ENCODE measurements at places on chromosomes 1 and 21.

GRCh38 chr1:186183219-186183618 lies 191.8 kb downstream of the TPR start:
- DNase-seq, result no peak

- DNase-seq, result no peak
Measured at GRCh38 chr1:39990428-39990827, 35.5 kb downstream of the MFSD2A start.

- DNase-seq, result no peak
Measured at GRCh38 chr1:238176441-238176840, 285.7 kb upstream of the ZP4 start.

GRCh38 chr1:43313771-43314170 lies 13.0 kb downstream of the TIE1 start:
- no peak for DNase-seq

DNA sequence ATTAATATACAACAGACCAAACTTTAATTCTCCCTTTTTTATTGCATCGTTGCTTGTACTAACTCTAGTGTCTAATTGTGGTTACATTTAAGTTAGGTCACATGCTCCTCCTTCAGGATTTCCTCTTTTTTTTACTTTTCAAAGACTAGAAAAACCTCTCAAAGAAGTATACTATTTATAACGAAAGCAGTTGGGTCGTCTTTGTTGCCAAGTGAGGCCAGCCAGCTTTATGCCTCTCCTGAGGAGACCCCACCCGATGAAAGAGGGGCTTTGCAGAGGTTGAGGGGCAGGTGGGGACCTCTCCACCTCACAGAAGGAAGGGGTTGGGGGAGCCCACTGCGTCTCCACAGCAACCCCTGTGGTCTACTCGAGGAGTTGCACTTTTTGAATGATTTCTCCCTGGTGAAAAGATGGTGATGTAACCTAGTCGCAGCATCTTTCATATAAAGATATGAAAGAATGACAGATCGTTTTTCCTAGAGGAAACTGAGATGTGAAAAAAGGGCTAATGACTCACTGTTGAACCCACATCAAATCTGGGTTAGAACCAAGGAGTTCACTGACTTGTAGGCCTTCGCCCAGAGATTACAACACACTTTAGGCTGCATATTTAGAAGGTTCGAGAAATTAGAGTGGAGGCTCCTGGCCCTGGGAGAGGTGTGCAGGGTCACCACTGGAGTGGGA lies 6.4 kb downstream of the TGFB2 start:
- no peak for DNase-seq

DNA sequence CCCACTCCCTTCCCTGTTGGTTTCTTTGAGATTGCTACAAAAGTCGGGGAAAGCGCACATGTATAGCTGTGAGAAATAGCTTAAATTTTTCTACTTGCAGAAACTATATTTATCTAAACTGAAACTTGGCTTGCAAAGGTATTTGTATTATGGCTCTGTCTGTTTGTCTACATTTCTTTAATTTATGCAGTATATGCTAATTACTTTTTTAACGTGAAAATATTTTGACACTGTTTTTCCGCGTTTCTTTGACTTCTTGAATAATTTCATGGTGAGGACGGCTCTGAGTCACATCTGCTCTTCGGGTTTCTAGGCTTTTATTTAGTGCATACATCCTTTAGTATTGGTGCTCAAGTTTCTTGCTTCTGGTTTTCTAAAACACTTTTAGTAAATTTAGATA lies 182.1 kb upstream of the ZRANB2 start:
- no peak for DNase-seq

DNA sequence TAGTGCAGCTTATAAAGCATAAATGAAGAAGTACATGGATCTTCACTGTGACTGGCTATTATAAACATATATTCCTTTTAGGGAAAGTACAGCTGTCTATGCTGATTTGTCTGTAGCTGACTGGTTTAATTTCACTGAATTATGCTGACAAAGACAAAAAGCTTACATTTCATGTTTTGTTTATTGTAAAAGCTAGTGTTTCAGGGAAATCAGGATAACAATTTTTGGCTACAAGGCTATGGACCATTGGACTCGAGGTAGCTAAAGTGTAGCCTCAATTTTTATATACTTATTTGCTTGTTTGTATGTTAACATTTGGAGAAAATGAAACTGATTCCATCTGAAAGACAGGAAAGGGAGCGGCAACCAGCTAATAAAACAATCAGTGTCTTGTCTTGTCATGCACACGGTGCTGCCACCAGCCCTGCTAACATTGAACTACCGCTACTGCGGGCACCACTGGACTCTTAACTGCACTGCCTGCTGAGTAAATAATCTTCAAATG lies 480.2 kb downstream of the COL11A1 start:
- DNase-seq, result no peak

DNA sequence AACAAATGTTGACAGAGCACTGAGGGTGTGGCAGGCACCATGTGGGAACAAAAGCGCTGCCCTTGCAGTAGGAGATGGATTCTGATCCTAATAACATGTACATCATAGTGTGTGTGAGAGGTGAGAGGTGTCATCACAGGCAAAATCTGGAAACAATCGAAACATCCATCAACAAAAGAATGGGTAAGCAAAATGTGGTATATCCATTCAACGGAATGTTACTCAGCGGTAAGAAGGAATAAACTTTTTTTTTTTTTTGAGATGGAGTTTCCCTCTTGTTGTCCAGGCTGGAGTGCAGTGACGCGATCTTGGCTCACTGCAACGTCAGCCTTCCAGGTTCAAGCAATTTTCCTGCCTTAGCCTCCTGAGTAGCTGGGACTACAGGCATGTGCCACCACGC lies 112.3 kb downstream of the ACTL8 start:
- DNase-seq, result no peak

GRCh38 chr1:171973421-171973820 lies 132.1 kb downstream of the DNM3 start:
- no peak for DNase-seq

- no peak for DNase-seq
Measured at GRCh38 chr1:181251001-181251712, 162.7 kb downstream of the IER5 start.

- no peak for DNase-seq
Measured at GRCh38 chr1:4362314-4363044, 291.9 kb upstream of the AJAP1 start.

GRCh38 chr21:17118638-17119384 lies 394.0 kb upstream of the CXADR start:
- DNase-seq, result no peak

- DNase-seq, result no peak
Measured at GRCh38 chr1:44485229-44485933, 80.3 kb downstream of the RNF220 start.

- DNase-seq, result no peak
Measured at GRCh38 chr1:197268012-197268411, at the start of gene CRB1. Gene CRB1 (plus strand): TSS chr1:197268252. CDS start chr1:197268413, 161 bp downstream.

DNA sequence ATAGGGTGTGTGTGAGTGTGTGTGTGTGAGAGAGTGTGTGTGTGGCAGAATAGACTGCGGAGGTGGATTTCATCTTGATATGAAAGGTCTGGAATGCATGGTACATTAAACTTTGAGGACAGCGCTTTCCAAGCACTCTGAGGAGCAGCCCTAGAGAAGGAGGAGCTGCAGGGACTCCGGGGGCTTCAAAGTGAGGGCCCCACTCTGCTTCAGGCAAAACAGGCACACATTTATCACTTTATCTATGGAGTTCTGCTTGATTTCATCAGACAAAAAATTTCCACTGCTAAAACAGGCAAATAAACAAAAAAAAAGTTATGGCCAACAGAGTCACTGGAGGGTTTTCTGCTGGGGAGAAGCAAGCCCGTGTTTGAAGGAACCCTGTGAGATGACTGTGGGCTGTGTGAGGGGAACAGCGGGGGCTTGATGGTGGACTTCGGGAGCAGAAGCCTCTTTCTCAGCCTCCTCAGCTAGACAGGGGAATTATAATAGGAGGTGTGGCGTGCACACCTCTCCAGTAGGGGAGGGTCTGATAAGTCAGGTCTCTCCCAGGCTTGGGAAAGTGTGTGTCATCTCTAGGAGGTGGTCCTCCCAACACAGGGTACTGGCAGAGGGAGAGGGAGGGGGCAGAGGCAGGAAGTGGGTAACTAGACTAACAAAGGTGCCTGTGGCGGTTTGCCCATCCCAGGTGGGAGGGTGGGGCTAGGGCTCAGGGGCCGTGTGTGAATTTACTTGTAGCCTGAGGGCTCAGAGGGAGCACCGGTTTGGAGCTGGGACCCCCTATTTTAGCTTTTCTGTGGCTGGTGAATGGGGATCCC lies 18.3 kb upstream of the HDAC1 start:
- DNase-seq, result no peak

DNA sequence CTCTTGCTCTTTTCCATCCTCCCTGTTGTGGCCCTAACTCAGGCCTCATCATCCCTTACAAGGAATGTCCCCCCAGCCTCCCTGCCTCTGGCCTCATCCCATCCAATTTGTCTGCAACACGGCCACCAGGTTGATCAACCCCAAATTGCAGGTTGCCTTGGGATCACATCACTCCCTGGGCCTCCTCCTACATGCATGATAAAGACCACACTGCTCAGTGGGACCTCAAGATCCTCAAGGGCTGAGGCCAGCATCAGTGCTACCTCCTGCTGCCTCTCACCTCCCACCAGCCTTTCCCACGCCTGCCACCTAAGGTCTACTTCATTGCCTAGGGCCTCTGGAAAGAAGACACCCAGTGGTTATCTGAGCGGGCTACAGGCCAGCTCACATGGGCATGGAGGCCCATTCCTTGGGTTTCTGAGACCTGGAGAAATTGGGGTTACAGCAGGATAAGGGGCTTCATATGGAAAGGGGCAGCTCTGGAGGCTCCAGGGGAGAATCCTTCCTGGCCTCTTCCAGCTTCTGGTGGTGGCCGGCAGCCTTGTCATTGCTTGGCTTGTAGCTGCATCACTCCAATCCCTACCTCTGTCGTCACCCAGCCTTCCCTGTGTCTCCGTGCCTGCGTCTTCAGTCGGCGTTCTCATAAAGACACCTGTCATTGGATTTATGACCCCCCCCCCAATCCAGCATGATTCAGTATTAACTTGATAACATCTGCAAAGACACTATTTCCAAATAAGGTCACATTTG lies 60.5 kb downstream of the KLHDC7A start:
- DNase-seq, result no peak

DNA sequence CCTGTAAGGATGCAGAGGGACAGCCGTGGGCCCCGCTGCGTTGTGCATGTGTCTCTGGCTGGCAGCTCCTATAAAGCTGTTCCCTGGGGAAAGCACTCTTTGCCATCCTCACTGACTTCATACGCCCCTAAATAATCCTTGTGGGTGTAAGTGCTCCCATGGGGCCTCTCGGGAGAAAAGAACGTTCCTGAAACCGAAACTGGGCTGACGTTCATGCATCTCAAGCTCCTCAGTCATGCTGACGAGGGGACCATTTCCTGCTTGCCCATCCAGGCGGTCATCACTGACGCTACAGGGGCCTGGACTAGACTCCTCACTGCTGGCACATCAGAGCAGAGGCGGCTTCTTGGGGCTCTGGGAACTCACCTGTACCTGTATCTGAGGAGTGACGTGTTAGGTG lies 73.1 kb upstream of the USP24 start:
- DNase-seq, result no peak

- DNase-seq, result no peak
Measured at GRCh38 chr1:184574588-184574987, 180.1 kb downstream of the EDEM3 start.
